ENCODE measurements at places on chromosomes 3 and 15.

- no peak for DNase-seq
These were observed 98.5 kb downstream of the MTHFS start for GRCh38 chr15:79798311-79798710.

DNA sequence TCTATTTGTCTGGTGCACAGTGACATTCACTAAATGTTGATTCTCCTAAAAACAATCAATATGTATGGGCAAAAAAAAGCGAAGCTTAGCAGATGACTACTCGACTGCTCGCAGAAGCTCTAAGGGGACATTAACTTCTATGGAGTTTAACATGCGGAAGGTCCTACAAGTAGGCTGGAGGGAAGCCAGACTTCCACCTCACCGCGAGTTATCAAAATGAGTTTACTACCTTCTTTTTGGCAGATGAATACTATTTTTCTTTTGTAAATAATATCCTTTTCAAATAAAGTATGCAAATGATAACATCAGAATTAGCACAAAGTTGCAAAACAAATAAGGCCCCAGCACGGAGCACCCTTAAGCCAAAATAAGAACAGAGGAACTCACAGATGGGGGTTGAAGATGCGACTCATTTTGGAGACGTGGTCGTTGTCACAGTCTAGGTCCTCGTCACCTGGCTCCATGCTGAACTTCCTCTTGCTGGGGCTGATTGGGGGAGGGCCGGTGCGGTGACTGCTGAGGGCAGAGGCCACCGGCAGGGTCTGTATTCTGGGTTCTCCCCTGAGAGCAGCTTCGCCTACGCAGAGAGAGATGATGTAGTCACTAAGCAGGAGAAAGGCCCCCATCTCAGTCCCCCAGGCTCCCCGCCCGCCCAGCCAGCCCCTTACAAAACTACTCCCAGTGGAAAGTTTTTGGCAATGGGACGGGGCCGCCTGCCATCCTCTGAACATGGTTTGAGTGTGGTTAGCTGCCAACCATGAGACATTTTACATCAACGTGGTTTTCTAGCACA, 42.1 kb downstream of the VGLL4 start:
- no peak for DNase-seq

DNA sequence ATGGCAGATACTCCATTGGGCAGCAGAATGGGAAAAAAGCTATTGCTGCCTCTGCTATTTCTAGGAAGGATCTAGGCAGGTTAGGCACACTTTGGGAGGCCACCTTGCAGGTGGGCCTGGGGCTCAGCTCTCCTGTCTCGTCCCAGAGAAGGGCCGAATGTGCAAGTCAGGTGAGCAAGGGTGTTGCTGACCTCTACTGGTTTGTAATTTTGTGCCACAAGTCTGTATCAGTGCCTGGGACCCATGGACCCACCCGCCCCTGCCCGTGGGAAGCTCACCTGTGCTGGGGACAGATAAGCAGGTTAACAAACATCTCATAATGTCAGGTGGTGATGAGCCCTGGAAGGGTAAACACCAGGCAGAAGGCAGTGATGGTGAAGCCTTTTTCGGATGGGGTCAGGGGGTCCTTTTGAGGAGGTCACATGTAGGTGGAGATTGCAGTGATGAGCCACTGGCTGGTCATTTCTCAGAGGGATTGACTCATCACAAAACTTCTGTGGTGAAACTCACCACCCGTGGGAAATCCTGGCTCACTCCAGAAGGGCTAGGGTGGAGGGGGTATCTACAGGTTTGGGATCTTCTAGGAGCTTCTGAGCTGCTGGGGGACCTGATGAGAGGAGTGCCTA, 161.3 kb downstream of the KLF13 start:
- no peak for DNase-seq

DNA sequence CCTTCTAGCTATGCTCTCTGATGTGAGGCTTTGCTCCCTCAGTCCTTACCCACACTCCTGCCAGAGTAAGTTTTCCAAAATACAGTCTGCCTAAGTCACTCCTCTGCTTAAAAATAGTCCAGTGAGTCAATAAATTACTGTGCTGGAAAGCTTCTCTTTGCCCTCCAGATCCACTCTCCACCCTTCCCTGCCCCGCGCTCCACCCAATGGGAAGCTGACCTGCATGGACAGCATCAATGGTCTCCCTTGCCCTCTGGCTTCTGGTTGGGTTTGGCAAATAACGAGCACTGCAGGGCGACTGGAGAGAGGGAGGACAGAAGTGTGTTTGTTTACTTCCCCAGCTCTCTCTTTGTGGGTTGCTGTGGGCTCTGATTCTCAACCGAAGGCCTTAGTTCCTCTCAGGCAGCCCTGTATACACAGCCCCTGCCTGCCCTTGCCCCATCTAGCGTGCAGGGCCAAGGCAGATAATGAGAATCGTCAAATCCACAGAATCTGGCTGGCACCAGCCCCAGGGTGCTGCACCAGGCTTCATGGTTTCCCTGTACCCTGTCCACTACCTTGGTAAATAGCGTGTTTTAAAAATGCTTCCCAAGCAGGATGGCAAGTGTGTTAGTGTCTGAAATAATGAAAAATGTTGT, 110.4 kb downstream of the ADAMTSL3 start:
- DNase-seq, result no peak

DNA sequence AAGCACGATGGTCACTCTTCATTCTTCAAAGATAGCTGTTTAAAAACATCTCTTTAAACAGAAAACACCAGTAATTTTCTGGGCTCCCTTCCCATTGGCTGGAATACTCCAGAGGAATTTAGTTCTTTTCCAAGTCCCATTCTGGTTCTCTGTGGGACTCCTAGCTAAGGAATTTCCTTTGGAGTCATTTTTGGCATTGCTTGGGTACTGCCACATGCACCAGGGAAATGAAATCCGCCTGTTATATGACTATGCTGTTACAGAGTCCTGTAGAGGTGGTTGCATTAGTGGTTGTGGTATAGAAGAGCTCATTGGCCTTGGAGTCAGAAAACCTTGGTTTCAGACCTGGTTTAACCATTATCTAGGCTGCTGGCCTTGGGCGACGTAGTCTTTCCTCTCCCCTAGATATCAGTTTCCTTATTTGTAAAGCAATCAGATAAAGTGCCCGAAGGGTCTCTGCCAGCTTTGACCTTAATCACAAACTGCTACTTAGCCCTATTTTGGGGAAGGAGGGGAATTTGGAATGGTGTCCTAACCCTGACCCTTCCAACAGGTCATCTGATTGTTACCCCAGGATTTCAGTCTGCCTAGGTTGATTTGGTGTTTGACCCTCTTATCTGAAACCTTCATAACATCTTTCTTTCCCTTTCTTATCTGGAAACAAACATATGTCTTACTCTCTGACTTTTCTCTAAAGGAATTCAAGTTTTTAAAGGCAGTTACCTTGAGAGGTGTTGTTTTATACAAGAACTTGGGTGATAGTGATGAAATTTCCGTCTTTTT, 13.4 kb downstream of the RTP1 start:
- DNase-seq, result no peak

DNA sequence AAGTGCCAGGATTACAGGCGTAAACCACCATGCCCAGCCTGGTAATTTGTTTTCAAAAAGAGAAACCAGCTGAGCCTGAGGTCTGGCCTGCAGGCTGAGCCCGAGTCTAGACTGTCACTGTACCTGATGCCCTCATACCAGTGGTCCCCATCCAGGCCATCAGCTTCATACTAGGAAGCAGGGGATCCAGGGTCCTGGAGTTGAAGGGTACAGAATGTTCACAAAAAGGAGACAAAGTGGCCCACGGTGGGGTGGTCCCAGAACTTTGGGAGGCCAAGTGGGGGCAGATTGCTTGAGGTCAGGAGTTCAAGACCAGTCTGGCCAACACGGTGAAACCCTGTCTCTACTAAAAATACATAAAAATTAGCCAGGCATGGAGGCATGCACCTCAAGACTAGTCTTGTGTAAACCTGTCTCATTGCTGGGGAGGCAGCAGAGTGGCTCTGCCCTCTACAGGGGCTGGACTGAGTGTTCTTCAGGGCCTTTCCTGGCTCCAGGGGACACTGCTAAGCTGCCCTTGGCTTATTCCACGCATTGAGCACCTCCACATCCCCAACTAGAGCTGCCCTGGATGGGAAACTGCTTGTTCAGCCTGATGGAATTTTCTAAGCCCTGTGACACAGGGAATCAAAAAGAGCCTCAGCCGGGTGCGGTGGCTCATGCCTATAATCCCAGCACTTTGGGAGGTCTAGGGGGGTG, 7.9 kb upstream of the HHATL start:
- DNase-seq, result no peak

- peak; percentile 6 for DNase-seq
These were observed 180.3 kb upstream of the TSC22D2 start for GRCh38 chr3:150227839-150228238.

GRCh38 chr3:77134769-77135168, 94.9 kb downstream of the ROBO2 start:
- no peak for DNase-seq

DNA sequence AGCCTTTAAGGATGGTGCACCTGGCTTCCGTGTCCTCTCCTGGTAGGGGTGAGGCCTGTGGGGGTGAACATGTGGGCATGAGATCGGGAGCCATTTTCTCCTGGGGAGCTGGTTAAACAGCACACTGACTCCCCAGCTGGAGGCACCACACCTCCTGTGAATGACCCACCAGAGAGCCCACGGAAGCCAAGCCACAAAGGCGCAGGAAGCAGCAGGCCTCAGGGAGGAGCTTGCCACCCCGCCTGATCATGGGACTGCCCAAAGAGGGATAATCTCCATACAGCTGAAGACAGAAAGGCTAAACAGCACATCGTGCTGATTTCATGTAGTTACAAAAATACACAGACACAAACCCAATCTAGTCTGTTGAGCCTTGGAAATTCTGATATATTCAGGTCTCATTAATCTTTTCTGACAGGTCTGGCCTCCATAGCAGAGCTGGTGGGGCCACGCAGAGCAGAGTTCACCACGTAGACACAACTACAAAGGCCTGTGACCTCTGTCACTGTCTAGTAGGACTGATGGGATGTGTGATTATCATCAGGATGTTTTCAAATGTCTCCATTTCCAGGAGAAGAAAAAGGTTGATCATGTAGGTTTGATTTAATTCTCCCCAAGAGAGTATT, 75.2 kb downstream of the DUT start:
- no peak for DNase-seq

DNA sequence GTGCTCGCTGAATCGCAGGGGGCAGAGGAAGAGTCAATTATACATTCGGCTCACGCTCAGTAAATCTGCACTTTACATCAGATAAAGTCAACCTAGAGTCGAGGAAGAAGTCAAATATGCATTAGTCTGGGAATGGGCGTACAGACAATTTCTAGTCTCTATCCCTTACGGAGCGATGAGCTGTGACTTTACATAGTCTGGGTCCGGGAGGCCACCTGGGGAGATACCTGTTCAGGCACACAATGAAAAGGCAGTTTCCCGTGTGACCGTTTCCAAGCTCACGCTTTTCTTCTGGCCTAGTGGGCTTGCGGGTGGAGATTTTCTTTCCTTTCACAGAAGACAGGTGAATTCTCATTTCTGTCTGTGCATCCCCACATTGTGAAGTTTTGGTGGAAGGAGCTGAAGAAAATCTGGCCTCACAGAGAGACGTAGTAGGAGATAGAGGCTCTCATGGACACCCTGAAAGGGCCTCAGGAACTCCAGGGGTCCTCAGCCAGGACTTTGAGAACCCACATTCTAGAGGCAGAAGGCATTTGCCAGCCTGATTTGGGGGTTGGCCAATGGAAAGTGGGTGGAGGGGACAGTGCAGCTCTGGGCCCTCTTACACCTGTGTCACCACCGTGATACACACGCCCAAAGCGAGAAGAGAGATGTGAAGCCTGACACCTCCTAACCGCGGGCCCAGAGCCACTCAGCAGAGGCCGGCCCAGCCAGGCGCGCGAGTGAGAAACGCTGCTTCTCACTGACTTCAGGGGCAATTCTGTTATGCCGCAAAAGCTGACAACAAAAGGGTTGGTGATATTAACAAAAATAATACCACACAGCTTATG, 10.7 kb upstream of the OCA2 start:
- peak; percentile 55 for DNase-seq

DNA sequence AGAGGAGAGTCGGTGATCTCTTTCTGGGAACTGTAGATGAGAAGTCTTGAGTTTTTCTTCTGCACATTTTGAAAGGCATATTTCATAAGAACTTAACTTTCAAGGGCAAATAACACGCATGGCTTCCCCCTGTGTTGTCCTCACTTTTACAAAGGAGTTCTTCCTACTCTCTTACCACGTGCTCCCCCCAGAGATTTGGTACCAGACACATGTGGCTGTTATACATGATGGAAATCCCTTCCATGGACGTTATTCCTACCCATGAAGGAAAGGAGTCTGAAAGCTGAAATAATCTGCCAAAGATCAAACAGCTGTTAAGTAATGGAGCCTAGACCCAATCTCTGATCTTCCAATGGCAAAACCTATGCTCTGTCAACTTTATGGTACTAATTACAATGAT, 4.4 kb downstream of the IL5RA start:
- no peak for DNase-seq

DNA sequence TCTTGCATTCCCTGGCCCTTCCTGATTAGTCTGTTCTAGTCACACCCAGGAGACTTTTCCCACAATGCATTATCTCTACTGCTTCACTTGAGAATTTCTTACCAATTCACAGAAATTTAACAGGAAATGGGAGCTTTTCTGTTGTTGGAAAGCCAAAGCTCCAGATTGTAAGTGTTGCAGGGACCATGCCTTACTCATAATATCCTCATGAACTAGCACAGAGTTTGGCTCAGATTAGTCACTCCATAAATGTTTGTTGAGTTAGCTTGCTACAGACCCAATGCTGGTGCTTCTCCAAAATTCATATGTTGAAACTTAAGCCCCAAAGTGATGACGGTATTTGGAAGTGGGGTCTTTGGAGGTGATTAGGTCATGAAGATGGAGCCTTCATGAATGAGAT, 232.6 kb downstream of the GAP43 start:
- DNase-seq, result no peak

GRCh38 chr15:82064824-82065223, 19.0 kb upstream of the MEX3B start:
- no peak for DNase-seq

- DNase-seq, result no peak
These were observed 227.7 kb downstream of the ZNF621 start for GRCh38 chr3:40752492-40752891.

- no peak for DNase-seq
These were observed 604.8 kb downstream of the MECOM start for GRCh38 chr3:169058681-169059080.

DNA sequence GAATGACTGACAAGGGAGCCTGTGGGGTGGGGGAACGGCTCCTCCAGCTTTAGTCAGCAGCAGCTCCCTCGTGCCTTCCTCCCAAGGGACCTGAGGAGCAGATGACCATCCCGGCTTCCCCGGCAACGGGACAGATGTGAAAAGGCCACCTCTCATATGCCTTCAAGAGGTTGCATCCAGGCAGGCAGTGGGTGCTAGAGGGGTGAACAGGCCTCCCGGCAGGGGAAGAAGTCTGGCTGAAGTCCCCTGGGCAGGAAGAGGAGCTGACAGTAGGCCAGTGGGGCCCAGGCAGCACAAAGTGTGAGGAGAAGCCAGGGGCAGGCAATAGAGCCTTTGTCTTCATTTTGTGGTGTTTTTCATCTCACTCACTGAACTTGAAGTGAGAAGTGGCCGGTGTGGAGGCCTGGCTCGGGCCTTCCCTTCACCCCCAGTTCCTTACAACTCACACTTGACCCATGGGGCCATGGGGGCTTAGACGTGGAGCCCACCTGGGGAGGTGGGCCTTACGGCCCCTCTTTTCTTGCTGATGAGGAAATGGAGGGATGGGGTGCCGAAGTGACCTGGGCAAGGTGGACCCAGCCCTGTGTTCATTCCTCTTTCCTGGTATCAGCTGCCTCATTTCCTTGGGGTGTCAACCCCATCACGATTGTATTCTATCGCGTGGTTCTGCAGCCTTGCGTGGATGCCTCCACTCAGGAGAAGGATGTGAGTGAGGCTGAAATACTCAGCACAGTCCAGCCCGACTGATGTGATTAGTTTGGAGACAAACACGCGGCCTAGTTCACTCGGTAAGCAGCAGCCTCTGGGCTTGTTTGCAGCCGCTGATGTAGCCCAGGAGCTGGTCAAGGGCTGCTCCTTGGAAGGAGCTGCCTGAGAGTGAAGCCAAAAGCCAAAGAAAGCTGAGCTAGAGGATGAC, 115.5 kb upstream of the ALDH1A3 start:
- no peak for DNase-seq

Measured in immature natural killer cell (primary cell).